ENCODE measurements at places on chromosomes 2 and 18.

DNA sequence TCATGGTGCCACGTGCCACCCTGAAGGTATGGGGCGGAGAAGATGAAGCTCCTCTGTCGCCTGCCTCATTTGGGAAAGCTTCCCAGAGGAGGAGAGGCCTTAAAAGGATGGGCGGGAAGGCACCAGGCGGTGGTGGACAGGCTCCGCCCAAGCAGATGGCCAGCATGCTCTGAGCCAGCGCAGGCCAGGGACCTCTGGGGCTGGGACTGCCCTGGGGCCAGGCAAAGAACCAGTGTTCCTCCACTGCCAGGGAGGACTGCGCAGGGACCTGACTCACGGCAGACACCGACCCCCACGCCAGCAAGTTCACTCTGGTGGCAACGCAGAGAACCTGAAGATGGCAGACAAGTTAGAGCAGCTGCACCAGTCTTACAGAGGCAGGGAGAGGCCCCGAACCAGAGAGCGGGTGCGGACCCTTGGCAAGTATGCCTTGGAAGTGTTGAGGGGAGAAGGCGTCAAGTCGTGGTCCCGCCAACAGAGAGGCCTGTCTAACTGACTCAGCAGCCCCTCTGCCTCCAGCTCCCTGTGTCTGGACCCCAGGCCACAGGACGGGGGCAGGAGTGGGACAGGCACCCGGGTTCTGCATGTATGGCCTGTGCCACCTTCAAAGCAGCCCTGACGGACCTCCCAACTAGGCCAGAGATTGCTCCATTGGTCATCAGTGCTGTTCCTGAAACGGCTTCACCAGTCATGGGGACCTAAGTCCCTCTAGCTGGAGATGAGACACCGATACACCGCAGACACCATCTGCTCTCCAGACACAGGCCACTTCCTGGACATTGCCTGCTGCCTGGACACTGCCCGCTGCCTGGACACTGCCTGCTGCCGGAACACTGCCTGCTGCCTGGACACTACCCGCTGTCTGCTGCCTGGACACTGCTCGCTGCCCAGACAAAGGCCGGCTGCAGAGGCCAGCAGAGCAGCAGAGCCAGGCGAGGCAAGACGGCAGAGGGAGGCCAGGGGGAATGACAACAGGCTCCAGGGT is 124.7 kb downstream of the HDAC4 start:
- peak; percentile 69 for DNase-seq

GRCh38 chr2:28802975-28803429 is 7.6 kb upstream of the SPDYA start:
- peak; percentile 48 for DNase-seq

DNA sequence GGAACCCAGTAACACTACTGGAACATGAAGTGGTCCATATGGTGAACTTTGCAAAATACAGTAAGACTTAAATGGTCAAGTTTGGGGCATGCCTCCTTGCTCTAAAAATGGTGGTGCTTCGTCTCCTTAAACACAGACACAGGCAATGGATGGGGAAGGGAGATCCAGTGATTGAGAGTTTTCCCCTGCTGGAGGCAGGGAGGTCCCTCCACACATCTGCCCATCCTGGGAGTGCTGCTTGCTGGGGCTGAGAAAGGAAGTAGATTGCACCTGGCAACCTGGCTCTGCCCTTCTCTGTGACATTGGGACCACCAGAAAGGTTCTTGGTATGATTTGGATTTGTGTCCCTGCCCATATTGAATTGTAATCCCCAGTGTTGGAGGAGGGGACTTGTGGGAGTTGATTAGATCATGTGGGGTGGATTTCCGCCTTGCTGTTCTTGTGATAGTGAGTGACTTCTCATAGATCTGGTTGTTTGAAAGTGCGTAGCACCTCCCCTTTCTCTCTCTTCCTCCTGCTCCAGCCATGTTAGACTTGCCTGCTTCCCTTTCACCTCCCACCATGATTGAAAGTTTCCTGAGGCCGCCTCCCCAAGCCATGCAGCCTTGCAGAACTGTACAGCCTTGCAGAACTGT is 35.4 kb upstream of the SKOR2 start:
- DNase-seq, result no peak

DNA sequence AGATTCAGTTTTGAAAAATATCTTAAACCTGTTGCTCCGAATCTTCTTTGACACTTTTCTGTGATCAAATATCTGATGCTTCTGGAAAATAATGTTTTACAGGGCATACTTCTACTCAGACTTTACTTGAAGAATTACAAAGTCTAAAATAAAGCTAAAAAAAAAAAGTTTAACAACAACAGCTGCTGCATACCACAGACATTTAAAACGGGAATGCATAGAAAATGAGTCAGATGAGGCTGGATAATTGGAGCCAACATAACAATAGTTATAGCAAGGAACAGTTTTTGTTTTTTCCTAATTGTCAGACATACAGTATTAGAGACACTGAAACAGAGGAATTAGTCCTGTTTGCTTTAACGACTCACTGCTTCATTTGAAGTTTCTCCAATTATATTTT is 1090.2 kb downstream of the SUCLG1 start:
- peak; percentile 74 for DNase-seq

DNA sequence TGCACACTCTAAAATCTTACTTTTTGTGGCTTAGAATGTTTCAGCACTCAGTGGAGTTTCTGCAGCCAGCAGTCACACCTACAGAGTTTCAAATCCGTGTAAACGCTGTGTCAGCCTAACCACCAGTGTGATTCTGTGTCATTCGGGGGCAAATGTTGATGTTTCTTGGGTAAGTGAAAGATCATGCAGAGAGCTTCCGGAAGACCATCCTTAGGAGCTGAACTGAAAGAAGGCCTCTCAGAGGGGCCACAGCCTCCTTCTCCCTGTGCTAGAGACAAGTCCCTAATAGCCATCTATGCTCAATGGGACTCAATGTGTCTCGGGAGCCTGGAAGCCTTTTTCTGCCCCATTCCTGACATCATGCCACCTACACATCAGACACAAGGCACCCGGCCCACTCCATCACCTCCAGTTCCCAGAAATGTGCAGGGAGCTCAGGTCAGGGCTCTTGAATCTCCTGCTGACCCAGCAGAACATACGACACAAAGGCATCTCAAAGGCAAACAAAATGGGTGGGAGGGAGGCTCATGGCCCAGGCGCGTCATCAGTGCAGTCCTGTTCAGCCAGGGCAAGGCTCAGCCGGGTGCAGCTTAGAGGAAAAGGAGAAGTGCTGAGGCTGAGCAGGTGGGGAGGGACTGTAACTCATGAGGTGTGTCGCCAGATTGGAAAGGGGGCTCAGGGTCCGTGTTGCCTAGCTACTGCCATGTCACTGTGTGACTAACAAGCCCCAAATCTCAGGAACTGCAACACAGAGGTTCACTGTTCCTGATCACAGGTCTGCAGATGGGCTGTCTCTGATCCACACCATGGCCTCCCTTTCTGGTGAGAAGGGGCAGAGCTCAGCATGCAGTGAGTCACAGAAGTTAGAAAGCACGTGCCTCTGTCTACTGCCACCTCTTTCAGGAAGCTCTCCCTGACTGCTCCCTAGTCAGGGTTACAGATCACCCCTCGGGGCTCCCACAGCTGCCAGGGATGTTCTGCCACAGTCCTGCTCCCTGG is 82.0 kb downstream of the SMAD7 start:
- DNase-seq, result no peak

DNA sequence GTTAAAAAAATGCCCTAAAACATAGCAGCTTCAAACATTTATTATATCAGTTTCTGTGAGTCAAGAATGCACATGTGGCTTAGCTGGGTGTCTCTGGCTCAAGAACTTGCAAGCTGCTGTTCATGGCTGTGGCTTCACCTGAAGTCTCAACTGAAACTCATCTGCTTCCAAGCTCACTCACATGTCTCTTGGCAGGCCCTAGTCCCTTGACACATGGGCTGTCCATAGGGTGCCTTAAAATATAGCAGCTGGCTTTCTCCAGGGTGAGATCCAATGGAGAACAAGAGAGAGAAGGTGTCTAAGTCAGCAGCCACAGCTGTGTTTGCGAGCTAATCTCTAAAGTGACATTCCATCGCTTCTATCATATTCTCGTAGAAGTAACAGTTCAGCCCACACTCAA is 152.8 kb downstream of the DSEL start:
- DNase-seq, result no peak

GRCh38 chr2:167127135-167127534 is 238.9 kb downstream of the XIRP2 start:
- peak; percentile 44 for DNase-seq

GRCh38 chr2:29073933-29074332 is 390 bp downstream of the PCARE start:
- DNase-seq, result no peak

DNA sequence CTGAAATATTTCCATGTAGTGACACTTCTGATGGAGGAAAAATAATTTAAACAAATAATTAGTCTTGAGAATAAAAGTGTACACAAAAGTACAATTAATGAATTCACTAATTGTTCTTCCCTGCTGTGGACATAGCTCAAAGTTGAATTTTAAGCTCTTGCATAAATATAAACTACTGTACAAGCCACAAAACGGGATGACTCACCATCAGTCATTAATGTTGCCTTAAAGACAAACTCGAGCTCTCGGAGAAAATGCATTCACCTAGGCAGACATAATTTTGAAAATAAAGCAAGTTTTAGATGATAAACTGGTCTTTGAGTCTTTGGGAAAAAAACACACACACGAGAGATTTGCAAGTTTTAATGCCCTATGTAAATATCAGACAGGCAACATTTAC is 436.4 kb downstream of the ZNF521 start:
- DNase-seq, result peak; percentile 3

GRCh38 chr2:239327536-239328350 is 73.1 kb downstream of the HDAC4 start:
- no peak for DNase-seq

DNA sequence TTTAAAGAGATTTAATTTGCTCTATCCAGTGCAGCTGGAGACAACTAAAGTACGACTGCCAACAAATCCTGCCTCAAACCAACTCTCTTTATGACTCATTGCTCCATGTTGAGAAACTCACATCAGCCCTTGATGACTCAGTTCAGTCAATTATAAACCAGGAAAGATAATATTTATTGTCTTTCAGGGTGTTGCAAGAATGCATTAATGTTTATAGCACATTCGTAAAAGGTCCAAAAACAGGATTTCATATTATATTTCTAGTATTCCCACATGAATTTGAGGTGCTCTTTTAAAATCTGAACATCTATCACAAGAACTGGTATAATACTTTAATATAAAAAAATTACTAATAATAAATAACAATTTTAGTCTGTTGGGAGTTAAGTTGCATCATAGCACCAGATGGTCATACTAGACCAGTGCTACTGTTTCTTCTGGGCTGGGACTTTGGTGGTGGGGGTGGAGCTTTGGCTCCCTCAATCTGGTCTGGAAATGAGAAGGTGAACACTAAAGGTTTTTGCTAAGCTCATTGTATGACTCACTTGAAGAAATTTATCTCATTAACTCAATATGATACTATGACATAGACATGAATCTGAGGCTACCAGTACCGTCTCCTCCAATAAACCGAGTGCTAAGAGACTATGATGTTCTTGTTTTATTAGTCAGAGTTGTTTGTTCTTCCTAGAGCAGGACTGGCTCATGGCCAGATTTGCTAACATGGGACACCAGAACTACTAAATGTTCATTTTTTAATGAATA is 26.6 kb upstream of the MAP3K20 start:
- DNase-seq, result peak; percentile 97

- DNase-seq, result no peak
These were observed 294.9 kb upstream of the STON1 start for GRCh38 chr2:48235076-48235475.

- DNase-seq, result no peak
These were observed 1.1 kb downstream of the COX5B start for GRCh38 chr2:97646977-97647376.

DNA sequence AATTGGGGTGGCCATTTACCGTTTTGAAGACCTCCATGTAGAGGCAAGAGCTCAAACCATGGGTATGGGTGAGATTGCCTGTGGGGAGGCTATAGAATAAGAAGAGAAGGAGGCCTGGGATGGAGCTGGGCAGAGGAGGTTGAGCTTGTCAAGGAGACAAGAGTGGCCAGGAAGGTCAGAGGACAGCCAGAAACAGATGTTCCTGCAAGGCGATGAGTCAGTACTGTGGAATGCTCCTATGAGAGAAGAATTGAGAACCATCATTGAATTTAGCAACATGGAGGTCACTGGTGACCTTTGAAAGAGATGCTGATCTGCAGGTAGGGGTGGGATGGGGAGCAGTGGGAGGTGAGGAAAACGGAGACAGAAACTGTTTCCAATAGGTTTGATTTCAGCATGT is 3.5 kb downstream of the ACSL3 start:
- peak; percentile 76 for DNase-seq

- no peak for DNase-seq
These were observed 150.8 kb downstream of the NCKAP5 start for GRCh38 chr2:133417415-133417814.

GRCh38 chr2:236828820-236829219 is 256.9 kb upstream of the COPS8 start:
- no peak for DNase-seq

DNA sequence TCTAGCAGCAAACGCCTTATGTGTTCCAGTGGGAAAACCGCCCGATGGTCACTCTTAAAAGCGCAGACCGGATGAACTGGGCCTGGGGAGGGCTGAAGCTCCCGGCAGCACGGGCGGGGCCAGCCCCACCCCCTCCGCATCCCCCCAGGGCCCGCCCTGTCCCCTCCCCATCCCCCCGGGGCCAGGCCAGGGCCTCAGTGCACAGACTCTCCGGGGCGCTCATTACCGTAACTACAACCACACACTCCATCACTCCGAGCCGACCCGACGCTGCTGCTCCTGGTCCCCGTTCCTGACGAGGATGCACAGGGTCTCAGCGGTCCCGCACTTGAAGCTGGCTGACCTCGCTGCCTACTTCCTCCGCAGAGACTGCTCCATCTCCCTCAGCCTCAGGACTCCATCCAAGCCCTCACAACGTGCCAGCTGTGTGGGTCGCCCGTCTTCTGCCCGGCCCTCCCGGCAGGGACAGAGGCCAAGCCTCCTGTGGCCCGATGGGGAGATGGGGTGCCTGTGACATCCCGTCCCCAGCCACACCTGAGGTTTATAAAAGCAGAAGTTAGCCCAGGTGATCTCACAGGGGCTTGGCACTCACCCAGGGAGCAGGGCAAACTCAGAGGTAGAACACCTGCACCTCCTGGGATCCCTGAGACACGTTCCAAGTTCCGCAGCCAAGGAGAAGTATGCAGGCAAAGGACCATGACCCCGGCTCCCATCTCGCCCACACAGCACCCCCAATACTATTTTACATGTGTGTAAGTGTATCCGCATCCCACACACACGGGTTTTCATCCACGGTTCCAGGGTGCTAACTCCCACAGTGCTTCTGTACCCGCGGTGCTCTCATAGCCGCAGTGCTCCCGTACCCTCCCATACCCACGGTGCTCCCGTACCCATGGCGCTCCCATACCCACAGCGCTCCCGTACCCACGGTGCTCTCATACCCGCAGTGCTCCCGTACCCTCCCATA is 36.0 kb downstream of the SLC66A2 start:
- DNase-seq, result no peak

GRCh38 chr2:161102770-161103450 is 57.3 kb upstream of the TANK start:
- DNase-seq, result peak; percentile 81
